Bronchial smooth muscle cell (primary cell): ENCODE measurements at places on chromosomes 3 and 15. TPM values are rescaled to one million over a fixed set of nuclear protein-coding genes. Genes with fewer than 3 reads are reported as not detected.

Gene PRRT3
- 1.9 and 3.0 TPM in 2 replicates for total RNA-seq

Gene SEMA3G
- 0.26 TPM in 1 of 2 replicates, not detected in the other for total RNA-seq

Gene CPLX3
- under 0.01 TPM in 1 of 2 replicates, not detected in the other for total RNA-seq

Gene CNOT10
- total RNA-seq = 20.6 and 21.5 TPM in 2 replicates

Gene CYP8B1
- total RNA-seq = not detected in 2 replicates

Gene CHST13
- total RNA-seq = not detected in 2 replicates

Gene OR5K2
- not detected in 2 replicates for total RNA-seq

Gene GREM1
- 66.7 and 213 TPM in 2 replicates for total RNA-seq

Gene TRIM42
- total RNA-seq = not detected in 2 replicates

Gene FSTL1
- 526 and 654 TPM in 2 replicates for total RNA-seq

Gene LMAN1L
- not detected in 2 replicates for total RNA-seq

Gene TGM4
- total RNA-seq = under 0.01 TPM in 1 of 2 replicates, not detected in the other

Gene ARGFX
- not detected in 2 replicates for total RNA-seq

Gene GOLGA8M
- total RNA-seq = 0.32 and 0.52 TPM in 2 replicates

Gene PDIA3
- total RNA-seq = 77.9 and 95.7 TPM in 2 replicates

Gene SLC24A5
- not detected in 2 replicates for total RNA-seq

Gene RBM6
- 32.7 and 43.5 TPM in 2 replicates for total RNA-seq

Gene DLEC1
- 0.09 and 0.16 TPM in 2 replicates for total RNA-seq

Gene SLC27A2
- under 0.01 TPM in 1 of 2 replicates, not detected in the other for total RNA-seq

Gene FBXW12
- total RNA-seq = not detected in 2 replicates

Gene TRPC1
- total RNA-seq = 43.8 and 55.2 TPM in 2 replicates

Gene CILP
- 0.79 and 2.9 TPM in 2 replicates for total RNA-seq

Gene P3H2
- 2.6 and 4.3 TPM in 2 replicates for total RNA-seq
